ENCODE measurements at places on chromosomes 13 and 19. TPM values are rescaled to one million over a fixed set of nuclear protein-coding genes. Genes with fewer than 3 reads are reported as not detected.

Gene LPAR6
- 6.4 TPM for total RNA-seq

Gene PSG1
- total RNA-seq: not detected

Gene MYO1F
- 21.4 TPM for total RNA-seq

Gene PPM1N
- total RNA-seq: 3.7 TPM

Gene SELENOV
- not detected for total RNA-seq

All from activated CD8-positive, alpha-beta T cell treated with anti-CD3 and anti-CD28 coated beads for 36 hours (primary cell).